ENCODE measurements at places on chromosomes 4 and X. TPM values are rescaled to one million over a fixed set of nuclear protein-coding genes. Genes with fewer than 3 reads are reported as not detected.
A peak's percentile ranks its signal among the peaks of the same experiment; 100 is the strongest.

DNA sequence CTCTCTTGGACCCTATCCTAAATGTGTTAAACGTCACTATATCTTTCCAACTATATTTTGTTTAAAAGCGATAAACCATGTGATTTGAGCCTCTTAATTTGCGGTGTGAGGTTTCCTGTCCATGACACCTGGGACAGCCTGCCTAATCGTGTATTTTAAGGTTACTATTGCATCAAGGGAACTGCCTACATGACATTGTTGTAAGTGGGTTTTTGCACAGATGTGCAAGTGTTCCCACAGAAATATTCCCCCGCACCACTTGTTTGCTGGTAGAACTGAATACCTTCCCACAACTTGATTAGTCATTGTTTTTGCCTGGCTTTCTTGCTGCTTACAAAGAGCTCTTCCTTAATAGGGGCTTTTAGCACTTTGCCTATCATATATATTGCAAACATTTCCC lies 5.1 kb upstream of the FAM184B start:
- no peak for DNase-seq

GRCh38 chr4:39472396-39472795 lies 13.5 kb downstream of the LIAS start:
- DNase-seq = no peak

DNA sequence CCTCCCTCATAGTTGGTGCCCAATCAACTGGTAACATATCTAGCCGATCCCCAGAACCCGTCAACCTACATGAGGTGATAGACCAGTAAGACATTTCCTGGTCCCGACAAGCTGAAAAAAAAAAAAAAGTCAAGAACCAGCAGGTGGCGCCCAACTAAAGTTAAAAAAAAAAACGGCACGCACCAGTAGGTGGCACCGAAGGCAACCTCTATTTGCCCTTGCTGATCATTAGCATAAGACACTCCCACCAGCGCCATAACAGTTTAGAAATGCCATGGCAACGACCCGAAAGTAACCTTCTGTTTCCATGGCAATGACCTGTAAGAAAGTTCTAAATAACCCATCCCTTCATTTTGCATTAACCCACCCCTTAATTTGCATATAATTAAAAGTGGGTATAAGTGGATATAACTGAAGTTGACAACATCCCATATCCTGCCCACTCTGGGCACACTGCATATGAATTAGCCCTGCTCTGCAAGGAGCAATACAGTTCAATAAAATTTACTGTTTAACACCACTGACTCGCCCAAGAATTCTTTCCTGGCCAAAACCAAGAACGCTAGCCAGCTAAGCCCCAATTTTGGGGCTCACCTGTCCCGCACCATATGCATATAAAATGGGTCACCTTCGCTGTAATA lies 83.9 kb upstream of the SPANXB1 start:
- no peak for DNase-seq

DNA sequence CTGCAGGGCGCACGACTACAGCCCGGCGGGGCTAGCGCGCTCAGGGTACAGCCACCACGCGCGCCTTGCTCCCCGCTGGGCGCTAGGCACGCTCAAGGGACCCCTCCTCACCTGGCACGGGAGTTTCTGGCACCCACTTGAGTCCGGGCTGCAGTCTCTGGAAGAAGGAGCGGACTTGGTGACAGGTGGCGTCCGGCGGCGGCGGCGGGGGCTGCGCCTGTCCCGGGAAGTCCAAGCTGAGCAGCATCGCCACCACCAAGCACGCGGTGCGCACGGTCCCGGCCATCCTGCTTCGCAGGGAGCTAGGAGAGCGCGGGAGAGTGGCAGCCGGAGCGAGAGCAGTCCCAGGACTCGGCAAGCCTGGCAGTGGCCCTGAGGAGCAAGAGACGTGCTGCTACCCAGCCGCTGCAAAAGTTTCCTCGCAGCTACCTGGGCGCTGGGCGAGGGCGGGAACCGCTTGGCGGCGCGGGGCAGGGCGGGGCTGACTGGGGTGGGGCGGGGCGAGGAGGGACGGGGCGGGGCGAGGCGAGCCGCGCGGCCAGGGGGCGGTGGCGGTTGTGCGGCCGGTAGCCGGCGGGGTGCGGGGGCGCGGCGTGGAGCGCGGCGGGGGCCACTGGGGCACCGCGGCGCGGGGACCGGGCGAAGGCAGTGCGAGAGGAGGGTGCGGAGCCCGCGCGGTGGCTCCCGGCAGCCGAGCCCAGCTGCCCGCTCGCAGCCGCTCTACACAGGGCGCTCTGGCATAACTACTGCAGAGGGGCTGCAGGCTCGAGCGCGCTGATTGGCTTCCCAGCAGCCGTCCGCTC lies at the start of gene GPC3:
Gene GPC3 (minus strand): TSS at position 431 of the 803 bp plus-strand sequence.
- DNase-seq = peak; percentile 15

GRCh38 chr4:99947190-99947578 lies 766 bp upstream of the DNAJB14 start:
- DNase-seq = no peak

EPGN gene
- total RNA-seq = not detected

GRCh38 chr4:100224721-100225120 lies 34.5 kb upstream of the DDIT4L start:
- DNase-seq = no peak

EGF gene
- not detected for total RNA-seq

DNA sequence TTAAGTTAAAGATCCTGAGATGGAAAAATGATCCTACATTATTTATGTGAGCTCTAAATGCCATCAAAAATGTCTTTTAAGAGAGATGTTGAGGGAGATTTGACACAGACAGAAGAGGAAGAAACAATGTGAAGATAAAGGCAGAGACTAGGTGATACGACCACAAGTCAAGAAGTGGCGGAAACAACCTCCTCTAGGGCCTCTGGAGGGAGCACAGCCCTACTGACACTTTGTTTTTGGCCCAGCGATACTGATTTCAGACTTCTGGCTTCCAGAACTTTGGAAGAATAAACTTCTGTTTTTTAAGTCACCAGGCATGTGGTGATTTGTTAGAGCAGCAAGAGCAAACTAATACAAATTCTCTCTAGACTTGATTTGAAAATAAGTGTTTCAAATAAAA lies 1216.1 kb downstream of the FSTL5 start:
- DNase-seq = no peak

DNA sequence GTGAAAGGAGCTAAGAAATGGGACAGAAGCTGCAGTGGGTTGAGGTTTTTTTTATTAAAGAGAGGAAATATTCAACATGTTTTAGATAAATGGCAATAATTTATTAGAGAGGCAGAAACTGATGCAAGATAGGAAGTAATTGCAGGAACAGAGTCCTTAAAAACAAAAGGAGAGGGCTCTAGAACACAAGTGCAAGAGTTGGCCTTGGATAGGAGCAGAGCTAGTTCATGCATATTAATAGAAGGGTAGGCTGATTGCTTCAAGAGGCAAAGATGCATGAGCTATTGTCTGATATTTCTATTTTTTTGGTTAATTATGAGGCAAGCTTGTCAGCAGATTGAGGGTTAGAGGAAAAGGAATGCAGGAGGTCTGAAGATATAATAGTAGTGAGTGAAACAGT lies 91.0 kb upstream of the GPRIN3 start:
- no peak for DNase-seq

DNA sequence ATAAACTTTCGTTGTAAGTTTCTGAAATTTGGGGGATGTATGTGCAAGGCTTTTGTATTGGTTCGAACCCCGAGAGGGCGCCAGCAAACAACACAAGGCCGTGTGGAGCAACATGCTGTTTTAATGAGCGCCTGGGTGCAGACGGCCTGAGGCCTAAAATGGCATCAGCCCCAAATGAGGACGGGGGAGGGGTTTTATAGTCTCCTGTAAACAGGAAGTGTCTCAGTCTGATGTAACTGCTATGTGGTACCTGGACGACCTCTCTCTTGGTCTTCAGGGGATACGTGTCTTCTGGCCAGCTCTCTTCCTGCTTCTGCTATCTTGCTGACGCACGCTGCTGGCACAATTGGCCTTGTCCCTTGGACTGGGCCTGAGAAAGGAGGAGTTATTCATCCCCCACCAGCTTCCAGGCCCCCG lies 1348.0 kb downstream of the ADGRL3 start:
- DNase-seq = no peak

DNA sequence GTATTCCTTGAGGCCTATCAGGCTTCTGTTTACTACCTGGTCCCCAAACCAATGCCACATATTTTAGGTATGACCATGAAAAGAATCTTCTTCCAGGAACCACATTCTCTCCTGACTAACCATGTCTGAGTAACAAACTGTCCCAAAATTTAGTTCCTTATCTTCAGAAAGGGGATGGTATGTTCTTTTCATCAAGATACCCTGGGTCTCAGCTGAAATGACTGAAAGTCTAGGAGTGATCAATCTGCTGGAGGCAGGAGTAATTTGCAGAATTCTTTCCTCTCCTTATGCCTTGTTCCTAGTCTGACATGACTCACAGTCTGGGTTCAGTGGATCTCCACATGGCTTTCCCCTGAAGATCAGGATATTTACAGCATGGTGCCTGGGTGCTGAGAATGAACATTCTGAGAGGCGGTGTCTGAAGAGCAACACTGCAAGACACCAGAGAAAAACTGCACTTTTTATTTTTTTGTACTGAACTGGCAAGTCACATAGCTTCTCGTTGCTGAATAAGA lies 665.5 kb downstream of the TLL1 start:
- DNase-seq = no peak

DNA sequence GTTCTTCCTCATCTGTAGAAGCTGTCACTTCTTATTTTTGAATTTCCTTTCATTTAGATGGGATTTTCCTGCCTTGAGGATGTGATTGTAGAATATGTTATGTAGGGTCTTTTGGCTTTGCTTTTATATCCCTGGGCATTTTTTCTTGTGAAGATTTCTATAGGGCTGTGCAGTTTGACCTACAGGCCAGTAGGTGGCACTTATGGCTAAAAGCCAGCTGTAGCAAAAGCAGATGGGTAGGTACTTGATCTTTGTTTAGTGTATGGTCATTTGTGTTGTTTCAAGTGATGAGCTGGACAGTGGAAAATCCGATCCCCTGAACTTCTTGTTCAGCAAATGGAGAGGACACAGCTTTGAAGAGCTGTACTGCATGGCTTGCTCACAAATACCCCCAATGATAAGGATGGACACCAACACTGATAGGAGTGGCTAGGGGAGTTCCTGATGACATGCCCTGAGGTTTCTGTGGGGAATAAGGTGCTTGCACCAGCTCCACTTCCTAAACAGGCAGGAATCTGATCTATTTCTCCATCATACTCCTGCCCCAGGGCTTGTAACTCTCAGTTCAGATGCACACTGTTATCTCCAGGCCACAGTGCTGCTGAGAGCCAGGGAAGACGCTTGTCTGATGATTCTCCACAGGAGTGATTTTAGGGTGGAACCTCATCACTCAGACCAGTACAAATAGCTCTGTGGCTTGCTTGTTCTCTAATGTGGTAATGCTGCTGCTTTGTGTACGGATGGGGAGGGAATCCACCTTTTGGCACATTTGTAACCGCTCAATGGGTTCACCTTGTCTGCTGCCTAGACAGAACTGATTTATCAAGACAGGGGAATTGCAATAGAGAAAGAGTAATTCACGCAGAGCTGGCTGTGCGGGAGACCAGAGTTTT lies 417.1 kb upstream of the MAGEB16 start:
- no peak for DNase-seq

- DNase-seq = no peak
Measured at GRCh38 chr4:61246034-61246433, 45.9 kb downstream of the ADGRL3 start.

GRCh38 chrX:71859637-71860036 lies 51.0 kb upstream of the NHSL2 start:
- DNase-seq = no peak

- DNase-seq = no peak
Measured at GRCh38 chr4:110867251-110867960, 244.5 kb upstream of the PITX2 start.

- DNase-seq = no peak
Measured at GRCh38 chr4:122576261-122577188, 44.3 kb downstream of the IL21 start.

CENPVL2 gene
- total RNA-seq = not detected

TLR2 gene
- total RNA-seq = 3.6 TPM

PITX2 gene
- total RNA-seq = not detected

DNA sequence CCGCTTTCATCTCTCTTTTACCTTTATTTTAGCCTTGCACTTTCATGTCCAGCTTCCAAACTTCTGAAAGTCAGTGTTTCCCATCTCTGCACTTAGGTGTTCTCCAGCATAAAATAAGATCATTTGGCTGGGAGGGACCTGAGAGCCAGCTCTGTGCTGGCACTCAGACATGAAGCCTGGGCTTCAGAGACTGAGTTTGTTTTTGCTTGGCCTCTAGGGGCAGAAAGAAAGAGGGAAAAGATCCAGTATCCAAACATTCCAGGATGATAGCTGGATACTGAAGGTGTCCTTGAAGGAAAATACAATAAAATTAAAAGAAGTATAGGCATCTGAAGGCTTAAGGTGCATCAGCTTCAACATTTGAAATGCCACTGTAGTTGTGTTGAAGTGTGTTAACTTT lies 202.4 kb upstream of the ZIC3 start:
- no peak for DNase-seq

DNA sequence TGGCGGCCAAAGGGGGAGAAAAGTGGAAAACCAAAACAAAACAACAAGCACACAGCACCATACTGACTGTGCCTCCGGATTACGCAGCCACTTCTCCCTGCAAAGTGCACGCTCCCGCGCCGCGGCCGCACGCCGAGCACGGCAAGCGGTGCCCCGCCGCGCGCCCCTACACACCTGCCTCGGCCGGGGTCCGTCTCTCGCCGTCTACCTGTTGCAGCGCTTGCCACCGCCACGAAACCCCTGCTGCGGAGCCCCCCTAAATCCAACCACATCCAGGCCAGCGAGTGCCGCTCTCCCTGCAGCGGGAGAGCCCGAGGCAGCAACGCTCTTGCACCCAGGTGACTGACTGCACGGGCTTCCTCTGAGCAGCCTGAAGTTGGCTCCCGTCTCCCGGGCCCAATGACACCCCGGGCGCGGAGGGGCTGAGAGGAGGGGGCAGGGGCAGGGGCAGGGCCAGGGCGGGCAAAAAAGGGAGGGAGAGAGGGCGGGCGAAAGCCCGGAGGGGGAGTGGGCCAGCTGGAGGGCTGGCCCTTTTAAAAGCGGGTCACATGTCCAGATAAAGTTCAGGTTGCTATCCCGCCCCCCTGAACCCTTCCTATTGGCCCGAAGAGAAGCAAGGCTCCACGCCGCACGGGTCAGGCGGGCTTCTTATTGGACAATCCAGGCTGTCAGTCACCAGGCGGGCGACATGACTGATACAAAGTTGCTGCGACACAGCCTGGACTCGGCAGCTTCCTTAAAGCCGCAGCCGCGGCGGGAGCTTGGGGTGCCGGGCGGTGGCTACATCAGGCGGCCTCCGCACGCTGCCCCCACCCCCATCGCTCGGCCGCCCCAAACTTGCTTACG lies at the start of gene NR3C2:
Gene NR3C2 (minus strand): TSS at position 429 of the 846 bp plus-strand sequence.
- peak; percentile 81 for DNase-seq

KLF8 gene
- total RNA-seq = 15.2 TPM

Data from activated B cell treated with CpG ODN at 0.5 μM for 24 hours (primary cell).